CD4-positive, alpha-beta T cell treated with Interleukin-4 for 1 hour (primary cell): ENCODE measurements at places on chromosomes 3 and 15.

GRCh38 chr3:140073278-140074045, 138.5 kb downstream of the CLSTN2 start:
- no peak for DNase-seq

GRCh38 chr3:10356461-10356981, 35.6 kb upstream of the SEC13 start:
- DNase-seq: no peak

DNA sequence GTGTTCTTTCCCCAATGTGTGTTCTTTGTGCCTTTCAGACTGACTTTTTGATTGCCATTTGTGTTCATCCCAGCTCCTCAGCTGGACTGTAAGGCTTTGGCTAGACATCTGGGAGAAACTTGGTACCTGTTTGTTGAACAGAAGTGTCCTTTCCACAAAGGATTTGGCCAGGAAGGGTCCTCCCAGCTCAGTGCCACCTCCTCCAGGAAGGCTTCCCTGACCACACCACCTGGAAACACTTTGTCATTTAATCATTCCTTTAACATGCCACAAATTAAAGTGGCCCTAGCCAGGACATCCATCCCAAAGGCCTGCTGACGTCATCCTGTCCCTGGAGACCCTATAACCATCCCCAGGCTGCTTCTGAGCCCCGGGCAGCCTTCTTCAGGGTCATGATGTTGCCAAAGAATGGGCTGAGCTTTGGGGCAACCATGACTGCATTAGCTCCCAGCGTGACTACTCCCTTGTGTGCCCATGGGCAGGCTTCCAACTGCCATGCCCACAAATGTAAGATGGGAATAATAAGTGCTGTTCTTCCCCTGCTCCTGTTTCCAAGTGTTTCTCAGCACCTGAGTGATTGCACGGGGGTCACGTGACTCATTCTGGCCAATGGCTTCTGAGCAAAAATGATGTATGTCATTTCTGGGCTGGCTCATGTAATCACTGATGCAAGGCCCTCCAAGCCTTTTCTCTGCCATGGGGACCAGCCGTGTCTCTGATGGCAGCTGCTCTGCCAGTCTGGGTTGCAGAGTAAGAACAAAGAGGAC, 112.5 kb upstream of the SMAD3 start:
- no peak for DNase-seq

- no peak for DNase-seq
Measured at GRCh38 chr3:111434941-111435622, 106.9 kb upstream of the CD96 start.

GRCh38 chr3:131620977-131621376, 118.2 kb upstream of the MRPL3 start:
- no peak for DNase-seq

DNA sequence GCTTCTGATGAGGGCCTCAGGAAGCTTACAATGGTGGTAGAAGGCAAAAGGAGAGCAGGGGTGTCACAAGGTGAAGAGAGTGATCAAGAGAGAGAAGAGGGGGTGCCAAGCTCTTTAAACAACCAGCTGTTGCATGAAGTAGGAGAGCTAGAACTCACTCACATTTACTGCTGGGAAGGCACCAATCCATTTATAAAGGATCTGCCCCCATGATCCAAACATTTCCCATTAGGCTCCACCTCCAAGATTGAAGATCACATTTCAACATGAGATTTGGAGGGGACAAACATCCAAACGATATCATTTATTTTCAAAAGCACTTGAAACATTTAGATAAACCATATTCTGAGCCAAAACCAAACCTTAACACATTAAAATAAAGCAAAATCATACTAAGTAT, 26.3 kb downstream of the ANKRD28 start:
- no peak for DNase-seq

- DNase-seq: no peak
Measured at GRCh38 chr3:55075846-55076245, 148.0 kb upstream of the LRTM1 start.

GRCh38 chr3:124275412-124275811, 283.5 kb upstream of the ROPN1 start:
- no peak for DNase-seq

GRCh38 chr3:10703875-10704274, 112.2 kb upstream of the SLC6A11 start:
- DNase-seq: no peak

GRCh38 chr3:139982404-139982803, 47.4 kb downstream of the CLSTN2 start:
- no peak for DNase-seq

- no peak for DNase-seq
Measured at GRCh38 chr15:39591141-39591895, 10.4 kb downstream of the THBS1 start.

GRCh38 chr3:51830345-51830744, 31.1 kb upstream of the IQCF2 start:
- no peak for DNase-seq

- DNase-seq: no peak
Measured at GRCh38 chr3:44019736-44020135, 221.9 kb upstream of the TOPAZ1 start.

DNA sequence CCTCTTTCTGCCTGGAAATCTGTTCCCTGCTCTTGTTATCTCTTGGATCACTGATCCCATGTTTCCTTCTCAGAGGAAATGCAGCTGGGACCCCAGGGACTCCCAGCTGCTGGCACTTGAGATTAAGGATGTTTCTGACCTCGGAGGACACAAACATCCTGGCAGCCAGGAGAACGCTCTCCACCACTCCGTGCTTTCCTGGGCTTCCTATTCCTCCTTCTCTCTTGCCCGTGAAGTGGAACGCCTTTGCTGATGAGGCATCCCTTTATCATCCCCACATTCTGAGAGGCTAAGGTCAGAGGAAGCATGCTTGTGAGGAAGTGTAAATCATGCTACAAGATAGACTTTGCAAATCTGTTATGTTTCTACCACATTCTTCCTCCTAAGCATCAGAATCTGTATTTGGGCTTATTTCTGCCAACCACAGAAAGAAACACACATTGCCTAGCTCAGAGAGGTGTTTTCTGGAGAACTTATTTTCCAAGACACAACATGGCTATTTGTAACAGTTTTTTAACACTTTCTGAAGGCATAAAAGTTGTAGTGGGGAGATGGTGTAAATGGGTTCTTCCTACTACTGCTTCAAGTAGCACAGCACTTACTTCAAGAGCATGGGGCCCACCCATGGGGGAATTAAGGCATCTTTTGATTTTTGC, 25.6 kb upstream of the LDHAL6B start:
- no peak for DNase-seq
